Heart left ventricle (tissue), 16 donors: ENCODE measurements at places on chromosomes 2 and 18. TPM values are rescaled to one million over a fixed set of nuclear protein-coding genes. Genes with fewer than 3 reads are reported as not detected.

Gene CIB4
- not detected for total RNA-seq

Gene PRSS56
- not detected for total RNA-seq

DNA sequence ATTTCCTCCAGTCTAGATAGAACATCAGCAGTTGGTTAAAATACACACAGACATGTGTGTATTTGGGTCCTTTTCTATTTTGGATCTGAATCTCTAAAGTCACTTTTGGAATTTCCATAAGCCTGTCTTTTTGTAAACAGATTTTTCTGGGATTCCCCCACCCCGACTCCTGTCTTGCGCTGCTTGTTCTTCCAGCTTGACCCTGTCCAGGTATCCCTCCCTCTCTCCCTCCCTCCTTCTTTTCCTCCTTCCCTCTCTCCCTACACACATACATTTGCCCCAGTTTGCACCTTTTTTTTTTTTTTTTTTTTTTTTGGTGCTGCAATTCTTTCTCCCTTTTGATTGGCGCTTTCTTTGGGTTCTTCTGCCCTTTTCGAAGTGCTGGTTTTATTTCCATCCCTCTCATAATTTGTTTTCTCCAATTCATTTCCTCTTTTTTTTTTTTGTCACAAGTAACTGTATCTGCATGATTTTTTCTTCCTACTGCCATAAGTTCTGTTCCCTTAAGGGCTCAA is 114.8 kb upstream of the SERTAD2 start:
- no peaks in the 10 kb centered on the region for H3K4me1 ChIP-seq
- H3K27me3 ChIP-seq = no peaks in the 10 kb centered on the region
- H3K36me3 ChIP-seq = no peaks in the 10 kb centered on the region
- no peak for DNase-seq

GRCh38 chr2:105076121-105076520 is 38.3 kb downstream of the MRPS9 start:
- H3K27me3 ChIP-seq = no peaks in the 10 kb centered on the region
- peaks cover 5% of the 10 kb centered on the region for H3K4me1 ChIP-seq
- no peak for DNase-seq
- peaks cover 25% of the 10 kb centered on the region for H3K36me3 ChIP-seq
- H3K4me3 ChIP-seq = no peak overlapping the region

DNA sequence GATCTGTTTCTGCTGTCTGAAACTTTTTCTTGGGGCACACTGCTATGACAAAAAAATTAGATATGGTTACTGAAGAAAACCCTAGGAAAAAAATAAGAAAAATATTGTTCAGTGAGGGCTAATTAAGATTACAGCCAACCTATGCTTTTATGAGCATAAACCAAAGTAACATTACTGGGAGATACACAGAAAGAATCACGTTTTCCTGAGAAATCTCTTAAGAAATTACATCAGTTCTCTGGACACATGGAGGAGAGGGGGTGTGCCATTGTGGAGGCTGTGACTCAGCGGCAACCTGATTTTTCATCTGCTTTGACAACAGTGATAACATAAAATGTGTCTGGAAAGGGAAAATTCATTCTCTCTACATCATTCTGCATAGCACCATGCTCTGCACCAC is 13.4 kb upstream of the NMI start:
- no peaks in the 10 kb centered on the region for H3K36me3 ChIP-seq
- H3K4me1 ChIP-seq = no peaks in the 10 kb centered on the region
- no peak for DNase-seq
- no peak overlapping the region for H3K4me3 ChIP-seq
